ENCODE measurements at places on chromosomes 7 and 10.

- DNase-seq = no peak
Measured at GRCh38 chr7:151940048-151940811, 16.0 kb upstream of the GALNTL5 start.

GRCh38 chr10:113093188-113094113 lies 143.4 kb downstream of the TCF7L2 start:
- DNase-seq = no peak

GRCh38 chr10:24097751-24098207 lies 111.2 kb upstream of the KIAA1217 start:
- no peak for DNase-seq

DNA sequence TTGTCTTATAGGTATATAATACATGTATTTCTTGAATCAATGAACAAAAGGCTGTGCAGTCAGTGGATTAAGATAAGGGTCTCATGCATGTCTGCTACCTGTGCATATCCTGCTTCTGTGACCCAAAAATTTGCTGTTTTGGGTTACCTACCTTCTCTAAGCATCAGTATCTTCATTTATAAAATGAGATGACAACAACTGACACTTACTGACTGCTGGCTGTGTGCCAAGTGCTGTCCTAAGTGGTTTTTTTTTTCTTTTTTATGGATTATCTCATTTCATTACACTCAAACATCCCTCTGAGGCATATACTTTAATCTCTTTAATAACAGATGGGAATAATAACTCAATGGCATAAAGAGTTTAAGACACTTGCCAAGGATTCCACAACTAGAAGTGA lies 2.1 kb downstream of the PDK4 start:
- DNase-seq = no peak

GRCh38 chr10:26448706-26449435 lies 10.7 kb downstream of the APBB1IP start:
- DNase-seq = no peak

GRCh38 chr7:134532180-134532953 lies 5.0 kb downstream of the AKR1B10 start:
- no peak for DNase-seq

- DNase-seq = no peak
Measured at GRCh38 chr10:77043420-77043763, 594.2 kb downstream of the KCNMA1 start.

GRCh38 chr10:2784766-2785165 lies 282.6 kb upstream of the PFKP start:
- no peak for DNase-seq

Measured in NCI-H187 (cell line).